ENCODE measurements at places on chromosomes 7 and 10.

- peak; percentile 52 for DNase-seq
These were observed 45.3 kb upstream of the ZMIZ1 start for GRCh38 chr10:79023240-79024162.

DNA sequence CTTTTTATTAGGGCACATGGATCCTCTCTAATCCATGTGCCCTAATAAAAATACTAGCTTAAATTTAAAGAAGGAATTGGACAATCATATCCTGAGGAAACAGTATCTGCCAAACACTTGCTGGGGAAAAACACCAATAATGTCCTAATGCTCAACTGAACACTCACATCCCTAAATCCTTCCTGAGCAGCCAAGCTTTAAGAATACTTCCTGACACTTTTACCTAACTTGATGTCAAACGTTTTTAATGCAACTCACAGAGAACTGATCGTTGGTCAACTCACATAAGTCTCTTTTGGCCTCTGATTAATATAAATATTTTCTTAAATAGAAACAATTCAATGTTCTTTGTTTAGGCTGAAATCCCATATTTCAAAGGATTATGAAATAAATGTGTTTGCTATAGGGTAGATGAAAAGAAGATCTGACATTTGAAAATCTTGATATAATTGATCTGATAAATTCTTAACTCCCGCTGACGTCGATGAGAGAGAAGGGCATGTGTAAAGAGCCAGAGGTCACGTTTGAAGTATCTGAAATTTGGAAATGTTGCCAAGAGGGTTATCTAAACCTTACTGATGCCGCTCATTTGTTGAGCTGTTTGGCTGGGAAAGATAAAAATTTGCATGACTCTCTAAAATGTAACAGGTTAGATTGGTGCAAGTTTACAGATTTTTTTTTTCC is 122.8 kb upstream of the RHOBTB1 start:
- no peak for DNase-seq

GRCh38 chr10:96124230-96125141 is 5.6 kb upstream of the ZNF518A start:
- no peak for DNase-seq

DNA sequence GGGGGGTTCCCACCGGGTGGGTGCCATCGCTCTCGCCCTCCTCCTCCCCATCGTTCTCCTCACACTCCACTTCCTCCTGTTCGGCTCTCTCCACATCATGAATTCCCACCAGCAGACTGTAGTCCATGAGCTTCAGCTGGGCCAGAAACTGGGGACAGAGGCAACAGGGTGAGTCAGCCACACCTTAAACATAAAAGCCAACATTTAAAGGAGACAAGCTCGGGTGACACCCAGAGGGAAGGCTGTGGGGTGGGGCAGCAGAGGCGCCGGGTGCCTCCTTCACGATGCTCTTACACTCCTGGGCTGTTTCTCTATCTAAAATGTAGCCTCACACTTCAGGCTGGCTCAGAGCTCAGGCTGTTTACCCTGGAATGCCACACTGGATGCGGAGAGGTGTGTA is 172.5 kb downstream of the PIP4K2A start:
- DNase-seq, result no peak

GRCh38 chr7:111282626-111283025 is 191.7 kb downstream of the LRRN3 start:
- no peak for DNase-seq

DNA sequence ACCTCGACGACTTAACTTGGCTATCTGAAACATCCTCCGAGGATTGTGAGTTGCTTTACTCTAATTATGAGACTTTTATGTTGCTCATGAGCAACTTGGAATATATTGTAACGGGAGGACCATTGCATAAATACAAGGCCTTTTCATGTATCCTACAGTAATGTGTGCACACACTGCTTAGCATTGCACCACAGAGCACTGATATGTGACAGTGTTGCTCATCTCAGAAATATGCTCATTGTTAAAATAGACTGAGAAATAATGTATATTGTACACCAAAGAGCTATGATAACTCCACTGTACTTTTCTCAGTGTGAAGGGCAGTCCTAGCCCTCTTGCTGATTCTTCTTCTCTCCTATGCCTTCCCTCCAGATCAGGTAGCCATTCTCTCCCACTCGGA is 102.8 kb upstream of the CDK13 start:
- no peak for DNase-seq
